Tibial nerve (tissue), 4 donors: ENCODE measurements at places on chromosomes 7 and 10.

- no peaks in the 10 kb centered on the region for H3K27me3 ChIP-seq
- H3K36me3 ChIP-seq, result no peaks in the 10 kb centered on the region
- H3K4me3 ChIP-seq, result no peak overlapping the region
Observed at GRCh38 chr7:144384071-144384470, 19.4 kb downstream of the NOBOX start.

DNA sequence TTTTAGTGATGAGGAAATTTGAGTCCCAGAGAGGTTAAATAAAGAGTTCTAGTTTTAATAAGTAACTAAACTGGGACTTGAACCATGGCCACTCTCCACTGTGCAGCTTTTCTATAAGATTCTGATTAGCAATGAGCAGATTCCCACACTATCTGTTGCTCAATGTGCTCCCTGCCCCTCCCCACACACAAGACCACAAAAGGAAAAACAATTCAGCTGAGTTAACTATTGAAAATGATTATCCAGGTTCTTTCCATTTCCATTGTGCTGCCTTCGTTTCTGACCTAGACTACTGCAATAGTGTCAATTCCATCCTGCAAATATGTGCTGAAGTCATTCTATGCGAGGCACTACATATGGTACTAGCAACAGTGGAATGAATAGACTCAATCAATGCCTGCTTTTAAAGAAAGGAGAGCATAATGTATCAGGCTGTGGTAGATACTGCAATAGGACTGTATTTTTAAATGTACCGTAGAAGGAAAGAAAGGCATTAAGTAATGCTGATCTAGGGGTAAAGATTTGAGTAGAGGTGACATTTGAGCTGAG is 97.0 kb downstream of the SEMA3C start:
- H3K27ac ChIP-seq, result no peak overlapping the region
- H3K27me3 ChIP-seq, result no peaks in the 10 kb centered on the region
- H3K36me3 ChIP-seq, result no peaks in the 10 kb centered on the region

GRCh38 chr10:120014031-120014430 is 121.5 kb downstream of the SEC23IP start:
- H3K36me3 ChIP-seq, result no peaks in the 10 kb centered on the region
- DNase-seq, result no peak
- H3K27ac ChIP-seq, result no peak overlapping the region
- no peaks in the 10 kb centered on the region for H3K4me1 ChIP-seq

DNA sequence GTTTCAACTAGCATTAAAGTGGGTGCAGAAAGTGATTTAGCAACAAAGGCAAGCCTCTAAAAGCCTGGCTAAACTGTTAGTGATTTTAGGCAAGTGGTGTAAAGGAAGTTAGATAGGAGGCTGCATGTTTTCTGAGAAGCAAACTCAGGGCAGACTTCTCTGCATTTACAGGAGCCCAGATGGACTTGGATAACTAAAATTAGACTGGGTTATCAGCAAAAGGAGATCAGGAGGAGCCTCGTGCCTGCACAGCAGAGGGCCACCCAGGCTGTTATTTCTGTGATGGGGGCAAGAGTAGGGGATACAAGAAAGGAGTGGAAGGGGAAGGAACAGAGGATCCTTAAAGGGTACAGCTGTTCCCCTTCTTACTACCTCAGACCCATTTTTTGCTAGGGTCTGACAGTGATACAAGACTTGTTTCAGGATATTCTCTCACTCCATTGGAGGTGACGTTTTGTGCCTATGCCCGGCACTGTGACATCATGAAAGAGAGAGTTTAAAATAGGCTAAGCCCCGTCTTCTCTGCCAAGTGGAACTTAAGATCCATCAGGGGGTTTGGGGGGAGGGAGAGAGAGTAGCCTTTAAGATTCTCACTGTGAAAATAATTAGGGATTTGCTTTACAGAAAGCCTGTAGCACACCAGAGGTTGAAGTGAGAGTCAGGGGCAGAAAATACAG is 49.6 kb upstream of the PDCD4 start:
- H3K27me3 ChIP-seq, result no peaks in the 10 kb centered on the region
- H3K27ac ChIP-seq, result peak overlapping the region; percentile 1
- no peaks in the 10 kb centered on the region for H3K36me3 ChIP-seq
- no peak overlapping the region for H3K4me3 ChIP-seq
- DNase-seq, result no peak

DNA sequence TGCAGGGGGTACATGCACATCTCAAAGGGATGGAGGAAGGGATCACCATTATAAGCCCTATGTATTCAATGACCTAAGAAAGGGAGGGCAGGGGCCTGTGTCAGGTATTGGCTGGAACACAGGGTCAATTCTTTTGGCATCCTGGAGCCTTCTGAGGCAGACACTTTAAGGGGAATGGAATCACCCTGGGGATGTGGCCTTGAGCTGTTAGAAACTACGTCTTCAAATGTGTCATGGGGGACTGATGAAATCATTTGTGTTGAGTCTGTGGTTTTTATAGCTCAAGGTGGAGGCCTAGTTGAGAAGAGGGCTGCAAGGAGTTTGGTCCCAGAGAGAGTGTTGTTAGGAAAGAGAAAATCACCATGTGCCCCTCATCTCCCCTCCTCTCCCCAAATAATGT is 206.1 kb upstream of the CELF2 start:
- H3K27ac ChIP-seq, result no peak overlapping the region
- DNase-seq, result no peak
- no peaks in the 10 kb centered on the region for H3K4me1 ChIP-seq
- no peak overlapping the region for H3K4me3 ChIP-seq
- no peaks in the 10 kb centered on the region for H3K36me3 ChIP-seq

- H3K27me3 ChIP-seq, result no peaks in the 10 kb centered on the region
- no peaks in the 10 kb centered on the region for H3K36me3 ChIP-seq
- no peak for DNase-seq
- H3K4me1 ChIP-seq, result peaks cover 26% of the 10 kb centered on the region
- H3K27ac ChIP-seq, result peak overlapping the region; percentile 38
Observed at GRCh38 chr7:15764851-15765382, 78.4 kb upstream of the MEOX2 start.

DNA sequence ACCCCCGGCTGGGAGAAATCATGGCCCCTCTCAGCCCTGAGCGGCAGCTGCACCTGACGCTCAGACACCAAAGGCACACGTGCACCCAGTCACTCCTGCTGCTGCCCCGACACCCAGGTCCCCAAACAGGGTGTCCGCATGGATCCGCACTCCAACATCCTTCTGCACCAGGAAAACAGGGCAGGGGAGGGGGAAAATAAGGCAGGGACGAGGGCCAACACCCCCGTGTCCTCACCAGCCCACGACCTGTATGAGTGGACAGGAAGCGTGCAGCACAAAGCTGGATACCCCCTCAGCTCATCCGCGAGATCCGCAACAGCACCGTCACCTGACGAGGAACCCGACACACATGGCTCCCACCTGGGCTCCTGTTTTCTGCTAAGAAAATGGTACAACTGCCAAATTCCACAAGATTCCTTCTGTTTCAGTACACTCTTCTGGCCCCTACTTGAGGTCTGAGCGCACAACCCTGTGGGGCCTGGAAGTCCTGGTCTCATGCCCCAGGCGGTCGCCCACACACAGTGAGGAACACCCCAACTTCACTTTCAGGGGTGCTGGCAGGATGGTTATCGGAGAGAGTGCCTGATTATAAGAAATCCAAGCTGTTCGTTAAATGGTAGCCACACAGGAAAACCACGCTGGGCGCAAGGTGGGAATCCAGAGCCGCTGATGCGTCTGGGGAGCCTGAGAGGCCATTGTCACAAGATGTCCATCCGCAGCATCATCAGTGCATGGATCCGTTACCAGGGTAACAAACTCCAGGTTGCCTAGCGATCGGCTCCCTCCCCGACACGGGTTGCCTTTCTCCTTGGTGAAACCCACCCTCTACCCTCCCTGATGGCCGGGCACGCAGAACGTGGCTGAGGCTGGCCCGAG is 63.6 kb downstream of the ZRANB1 start:
- DNase-seq, result no peak
- no peak overlapping the region for H3K27ac ChIP-seq
- H3K4me1 ChIP-seq, result peaks cover 24% of the 10 kb centered on the region

- H3K4me3 ChIP-seq, result no peak overlapping the region
- H3K27me3 ChIP-seq, result no peaks in the 10 kb centered on the region
- H3K27ac ChIP-seq, result no peak overlapping the region
- no peaks in the 10 kb centered on the region for H3K36me3 ChIP-seq
Observed at GRCh38 chr10:67033878-67034277, 108.0 kb downstream of the LRRTM3 start.

- no peaks in the 10 kb centered on the region for H3K27me3 ChIP-seq
- no peaks in the 10 kb centered on the region for H3K36me3 ChIP-seq
- no peak overlapping the region for H3K27ac ChIP-seq
- H3K4me1 ChIP-seq, result no peaks in the 10 kb centered on the region
- H3K4me3 ChIP-seq, result no peak overlapping the region
- DNase-seq, result no peak
Observed at GRCh38 chr10:61299156-61299555, 154.0 kb downstream of the TMEM26 start.

DNA sequence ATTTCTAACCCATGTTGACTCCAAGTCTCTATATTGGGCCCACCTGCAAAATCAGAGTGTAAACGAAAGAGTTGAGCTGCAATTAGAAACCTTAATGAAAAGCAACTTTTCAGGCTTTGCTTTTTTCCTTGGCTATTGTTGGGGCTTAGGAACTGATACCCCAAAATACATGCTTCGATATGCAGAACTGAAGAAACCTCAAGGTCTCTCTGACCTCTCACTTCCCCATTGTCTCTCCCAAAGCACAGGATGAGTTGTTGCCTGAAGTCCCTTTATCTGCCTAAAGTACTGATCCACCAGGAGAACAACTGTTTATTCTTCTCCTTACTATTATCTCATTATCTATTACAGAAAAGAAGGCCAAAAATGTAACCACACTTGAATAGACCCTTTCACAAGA is 666.0 kb upstream of the LRRTM3 start:
- H3K27me3 ChIP-seq, result no peaks in the 10 kb centered on the region
- no peak overlapping the region for H3K4me3 ChIP-seq
- DNase-seq, result no peak

DNA sequence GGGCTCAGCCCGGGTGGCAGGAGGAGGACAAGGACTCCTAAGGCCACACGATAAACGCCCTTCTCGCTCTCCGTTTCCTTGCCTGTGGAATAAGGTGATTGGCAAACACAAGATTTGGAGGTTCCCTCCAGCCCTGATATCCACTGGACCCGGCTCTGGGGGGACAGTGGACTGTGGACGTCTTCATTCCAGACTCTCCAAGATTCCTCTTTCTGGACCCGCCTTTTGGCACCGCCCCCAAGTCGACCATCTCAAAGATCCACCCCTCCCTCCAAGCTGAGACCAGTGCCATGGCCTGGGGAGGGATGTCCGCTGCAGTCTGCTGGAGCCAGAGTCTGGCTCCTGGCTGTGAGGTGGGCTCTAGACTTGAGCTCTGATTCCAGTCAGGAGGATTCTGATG is 23.6 kb downstream of the ZNF783 start:
- no peaks in the 10 kb centered on the region for H3K27me3 ChIP-seq
- H3K27ac ChIP-seq, result peak overlapping the region; percentile 64
- no peak for DNase-seq
- H3K36me3 ChIP-seq, result no peaks in the 10 kb centered on the region

DNA sequence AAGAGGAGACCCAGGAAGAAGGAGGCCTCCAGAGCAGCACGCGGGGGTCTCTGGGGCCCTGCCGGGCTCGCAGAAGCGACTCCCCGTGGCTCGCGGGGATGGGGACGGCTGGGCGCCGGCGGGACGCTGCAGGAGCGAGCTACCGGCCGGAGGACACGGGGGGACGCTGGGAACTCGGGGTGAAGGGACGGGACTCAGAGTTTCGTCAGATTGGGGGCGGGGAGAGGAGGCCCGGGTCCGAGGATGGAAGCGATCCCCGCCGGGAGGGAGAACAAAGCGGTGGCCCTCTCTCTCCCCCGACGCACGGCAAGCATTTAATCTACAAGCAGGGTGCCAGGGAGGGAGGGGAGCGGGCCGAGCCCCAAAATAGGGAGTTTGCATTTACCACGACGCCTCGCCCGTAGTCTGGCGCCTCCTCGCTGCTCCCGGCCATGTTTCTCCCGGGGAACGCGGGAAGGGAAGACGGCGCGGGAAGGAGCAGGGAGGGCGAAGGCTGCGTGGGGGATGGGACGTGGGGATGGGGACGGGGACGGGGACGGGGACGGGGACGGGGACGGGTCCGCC is at the start of gene PRTFDC1:
Gene PRTFDC1, minus strand, starts transcription at position 464 of the 564 bp plus-strand sequence. Its CDS starts 31 bp downstream, at position 433.
- DNase-seq, result peak; percentile 31
- peak within 1 kb of the TSS; percentile 63 for H3K4me3 ChIP-seq
- H3K36me3 ChIP-seq, result no peaks in the 10 kb centered on the region
- H3K27ac ChIP-seq, result peak within 1 kb of the TSS; percentile 41
- H3K27me3 ChIP-seq, result peaks cover 7% of the 10 kb centered on the region

DNA sequence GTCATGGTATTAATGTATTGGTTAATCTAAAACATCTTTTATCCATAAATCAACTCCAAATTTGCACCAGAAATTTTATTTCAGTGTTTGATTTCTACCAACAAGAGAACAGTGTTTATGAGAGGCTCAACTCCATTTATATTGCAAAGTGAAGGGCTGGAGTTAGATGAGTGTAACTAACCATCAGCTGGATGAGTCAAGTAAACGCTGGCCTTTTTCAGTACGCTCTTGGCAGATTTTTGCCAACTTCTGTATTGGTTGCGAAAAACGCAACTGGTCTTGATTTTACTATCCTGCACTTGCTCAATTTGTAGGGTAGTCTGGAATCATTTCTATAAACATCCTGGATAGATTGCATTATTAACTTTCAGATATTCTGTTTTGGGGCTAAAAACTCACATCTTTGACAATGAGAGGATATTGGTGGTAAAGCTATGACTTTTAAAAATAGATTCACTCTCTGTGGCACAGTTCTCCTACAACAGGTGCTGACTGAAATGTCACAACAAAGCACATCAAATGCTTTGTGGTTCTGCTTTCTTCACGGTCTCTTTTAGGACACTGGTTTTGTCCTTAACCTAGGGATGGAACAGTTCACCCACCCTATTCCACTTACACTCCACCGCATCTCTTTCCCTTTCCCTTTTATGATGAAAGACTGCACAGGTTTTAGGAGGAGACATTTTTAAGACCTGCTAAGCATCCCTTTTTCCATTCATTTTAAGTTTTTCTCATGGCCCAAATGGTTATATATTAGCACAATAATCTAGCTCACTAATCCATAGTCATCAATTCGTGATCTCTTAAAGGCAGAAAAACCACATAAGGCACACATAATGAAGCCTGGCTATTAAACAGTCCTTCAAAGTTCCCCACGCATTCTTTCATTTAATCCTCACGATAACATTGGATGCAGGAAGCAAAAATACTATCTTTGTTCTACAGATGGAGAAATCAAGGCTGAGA is 12.8 kb downstream of the CACNA2D1 start:
- no peak for DNase-seq
- no peaks in the 10 kb centered on the region for H3K36me3 ChIP-seq
- no peaks in the 10 kb centered on the region for H3K27me3 ChIP-seq
- no peaks in the 10 kb centered on the region for H3K4me1 ChIP-seq
- H3K27ac ChIP-seq, result no peak overlapping the region

GRCh38 chr7:100357131-100357561 is 771 bp upstream of the PILRB start:
- no peaks in the 10 kb centered on the region for H3K4me1 ChIP-seq
- DNase-seq, result no peak
- H3K27me3 ChIP-seq, result no peaks in the 10 kb centered on the region
- H3K4me3 ChIP-seq, result no peak overlapping the region
- H3K36me3 ChIP-seq, result peaks cover 53% of the 10 kb centered on the region

- no peaks in the 10 kb centered on the region for H3K4me1 ChIP-seq
- no peaks in the 10 kb centered on the region for H3K36me3 ChIP-seq
- no peak overlapping the region for H3K27ac ChIP-seq
- no peak for DNase-seq
- no peaks in the 10 kb centered on the region for H3K27me3 ChIP-seq
Observed at GRCh38 chr7:40990841-40991240, 712.0 kb downstream of the INHBA start.

GRCh38 chr7:32501522-32501921 is 6.2 kb downstream of the AVL9 start:
- H3K4me1 ChIP-seq, result peaks cover 23% of the 10 kb centered on the region
- no peak overlapping the region for H3K4me3 ChIP-seq
- no peaks in the 10 kb centered on the region for H3K27me3 ChIP-seq
- H3K27ac ChIP-seq, result peak overlapping the region; percentile 67
